Muscle of back (tissue), 13 donors: ENCODE measurements at places on chromosomes 2 and 18. TPM values are rescaled to one million over a fixed set of nuclear protein-coding genes. Genes with fewer than 3 reads are reported as not detected.

GRCh38 chr2:57617318-57617717 is 429.3 kb upstream of the VRK2 start:
- DNase-seq, result no peak

The MRO gene
- 0.79 TPM for polyA plus RNA-seq

The GCA gene
- 13.0 TPM for polyA plus RNA-seq

The PTGR3 gene
- polyA plus RNA-seq, result 29.3 TPM

DNA sequence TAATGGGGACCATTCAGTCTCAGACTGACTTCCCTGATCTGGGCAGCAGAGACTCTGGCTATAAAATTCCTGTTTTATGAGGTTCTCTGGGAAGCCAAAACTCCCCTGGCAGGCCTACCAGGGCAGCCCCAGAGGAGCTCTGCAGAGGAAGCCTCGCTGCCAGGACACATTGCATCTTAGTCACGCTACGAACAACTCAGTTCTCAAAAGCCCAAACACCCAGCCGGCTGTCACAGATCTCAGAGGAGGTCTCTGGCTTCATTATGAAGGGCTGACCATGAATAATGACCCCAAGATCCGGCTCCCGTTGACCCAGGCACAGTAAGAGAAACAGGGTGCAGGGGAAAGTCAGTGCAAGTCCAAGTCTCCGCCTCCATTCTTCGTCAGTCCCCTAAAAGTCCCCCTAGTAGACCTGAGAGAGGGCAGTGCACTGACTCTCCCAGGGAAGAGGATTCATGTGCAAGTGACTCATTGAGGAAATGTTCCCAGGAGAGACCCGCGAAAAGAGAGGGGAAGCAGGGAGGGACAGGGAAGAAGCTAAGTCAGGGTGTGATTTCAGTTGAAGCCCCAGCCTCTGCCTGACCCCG is 212.3 kb downstream of the CYP26B1 start:
- no peak for DNase-seq

GRCh38 chr18:52536039-52536438 is 196.0 kb downstream of the DCC start:
- DNase-seq, result no peak

DNA sequence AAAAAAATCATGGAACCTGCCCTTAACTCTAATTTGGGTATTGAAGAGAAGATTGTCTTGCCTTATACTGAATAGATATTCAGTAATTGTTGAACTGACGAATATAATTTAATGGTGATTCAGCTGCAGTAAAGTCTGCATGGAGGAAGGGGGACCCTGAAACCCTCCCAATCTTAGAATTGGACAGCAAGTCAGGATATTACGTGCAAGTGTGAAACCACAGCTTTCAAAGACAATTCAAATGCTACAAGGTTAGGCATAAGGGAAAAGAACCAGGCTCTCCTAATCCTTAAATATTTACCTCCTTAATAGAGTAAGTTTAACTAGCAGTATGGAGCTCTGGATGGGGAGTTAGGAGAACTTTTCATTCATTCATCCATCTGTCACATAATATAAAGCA is 226.9 kb upstream of the TNP1 start:
- DNase-seq, result no peak

DNA sequence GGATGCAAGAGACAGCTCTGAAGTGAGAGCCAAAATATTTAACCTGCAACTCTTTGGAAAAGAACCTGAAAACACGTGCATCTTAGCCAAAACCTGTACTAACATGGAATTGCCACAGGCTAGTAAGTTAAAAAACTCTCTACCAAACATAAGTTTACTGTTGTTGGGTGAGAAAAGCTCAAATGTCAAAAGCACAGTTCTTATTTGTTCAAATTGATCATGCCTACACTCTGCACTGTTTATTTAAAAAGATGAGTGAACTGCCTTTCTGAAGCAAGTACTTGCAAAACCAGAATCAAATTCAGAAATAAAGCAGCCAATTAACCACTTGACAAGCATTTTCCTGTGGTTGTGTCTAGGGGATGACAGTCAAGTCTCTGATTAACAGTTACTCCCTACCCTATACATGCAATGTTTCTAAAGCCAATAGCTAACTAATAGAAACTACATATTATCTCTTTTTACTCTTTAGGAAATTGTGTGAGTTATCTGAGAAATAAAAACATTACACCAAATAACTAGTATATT is 5.6 kb downstream of the IKZF2 start:
- DNase-seq, result no peak

GRCh38 chr2:230927711-230928341 is 2.8 kb upstream of the GPR55 start:
- no peak for DNase-seq

DNA sequence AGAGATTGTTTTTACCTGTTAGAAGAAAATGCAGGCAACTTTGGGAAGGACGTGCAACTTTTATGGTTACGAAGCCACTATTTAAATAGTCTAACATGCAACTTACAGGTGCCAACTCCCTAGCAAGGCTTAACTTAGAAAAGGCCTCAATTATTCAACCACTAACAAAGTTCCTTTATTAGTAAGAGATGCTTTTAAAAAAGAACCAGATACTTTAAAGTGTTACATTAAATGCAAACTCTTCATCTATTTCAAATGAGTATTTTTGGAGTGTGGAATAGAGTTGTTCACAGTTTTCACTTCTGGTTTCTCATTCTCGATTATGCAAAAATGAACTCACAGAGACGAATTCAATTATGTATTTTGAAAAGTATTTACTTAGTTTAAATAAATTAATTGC is 51.7 kb downstream of the PELI1 start:
- DNase-seq, result no peak

The SLC16A14 gene
- 2.1 TPM for polyA plus RNA-seq

GRCh38 chr2:20164061-20164733 is 60.7 kb downstream of the SDC1 start:
- no peak for DNase-seq

DNA sequence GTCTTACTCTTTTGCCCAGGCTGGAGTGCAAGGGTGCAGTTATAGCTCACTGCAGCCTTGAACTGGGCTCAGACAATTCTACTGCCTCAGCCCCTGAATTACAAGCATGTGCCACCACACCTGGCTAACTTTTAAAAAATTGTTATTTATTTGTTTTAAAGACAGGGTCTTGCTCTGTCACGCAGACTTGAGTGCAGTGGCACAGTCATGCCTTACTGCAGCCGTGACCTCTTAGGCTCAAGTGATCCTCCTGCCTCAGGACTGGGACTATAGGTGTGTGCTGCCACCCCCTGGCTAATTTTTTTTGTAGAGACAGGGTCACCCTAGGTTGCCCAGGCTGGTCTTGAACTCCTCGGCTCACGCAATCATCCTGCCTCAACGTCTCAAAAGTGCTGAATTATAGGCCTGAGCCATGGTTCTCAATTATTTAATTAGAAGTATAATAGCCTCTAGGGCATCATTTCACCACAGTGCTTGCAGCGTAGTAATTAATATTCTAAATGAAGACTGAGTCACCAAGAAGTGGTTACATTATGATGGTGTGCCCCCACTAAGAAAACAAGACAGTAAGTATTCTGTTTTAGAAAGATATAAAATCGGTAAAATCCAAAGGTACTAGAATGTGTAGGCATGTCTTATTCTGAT is 69.6 kb downstream of the EML4 start:
- DNase-seq, result no peak

DNA sequence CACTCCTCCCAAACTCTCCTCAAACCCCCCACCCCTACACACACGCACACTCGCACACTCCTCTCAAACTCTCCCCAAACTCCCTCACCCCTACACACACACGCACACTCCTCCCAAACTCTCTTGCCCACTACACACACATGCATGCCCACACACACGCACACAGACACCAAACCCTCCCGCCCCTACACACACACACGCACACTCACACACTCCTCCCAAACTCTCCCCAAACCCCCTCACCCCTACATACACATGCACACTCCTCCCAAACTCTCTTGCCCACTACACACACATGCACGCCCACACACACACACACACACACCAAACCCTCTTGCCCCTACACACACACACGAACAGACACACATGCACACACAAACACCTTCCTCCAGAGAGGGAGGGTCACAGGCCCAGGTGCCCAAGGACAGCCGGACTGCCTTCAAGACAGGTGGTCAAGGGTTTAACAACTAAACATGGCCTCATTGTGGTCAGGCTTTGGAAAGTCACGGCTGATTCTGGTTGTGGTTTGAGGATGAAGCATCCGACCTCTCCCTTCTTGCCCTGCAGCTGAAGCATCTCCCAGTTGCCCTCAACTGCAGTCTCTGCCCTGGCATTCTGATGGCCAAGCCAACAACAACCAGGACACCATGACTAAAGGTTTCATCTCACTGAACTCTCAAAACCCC is 72.3 kb upstream of the SNTG2 start:
- DNase-seq, result no peak

- no peak for DNase-seq
Observed at GRCh38 chr2:147863835-147864234, 19.0 kb downstream of the ACVR2A start.

DNA sequence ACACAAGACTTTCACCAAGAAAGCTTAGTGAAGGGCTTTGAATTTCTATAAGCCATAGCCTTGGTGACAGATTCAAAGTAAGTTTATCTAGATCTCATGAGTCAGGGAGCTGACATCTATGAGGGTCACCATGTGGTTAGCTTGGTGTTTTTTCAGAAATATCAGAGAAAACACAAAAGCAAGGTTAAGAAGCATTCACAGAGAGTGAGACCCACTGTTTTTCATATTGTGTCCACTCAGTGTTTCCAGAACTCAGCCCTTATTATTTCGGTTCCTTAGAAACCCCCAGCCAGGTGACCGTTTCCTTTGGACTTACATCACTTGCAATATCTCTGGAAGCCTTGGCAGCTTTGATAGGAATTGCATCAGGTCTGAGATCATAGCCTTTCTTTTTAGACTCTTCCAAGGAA is 76.6 kb downstream of the NEB start:
- DNase-seq, result peak; percentile 39

DNA sequence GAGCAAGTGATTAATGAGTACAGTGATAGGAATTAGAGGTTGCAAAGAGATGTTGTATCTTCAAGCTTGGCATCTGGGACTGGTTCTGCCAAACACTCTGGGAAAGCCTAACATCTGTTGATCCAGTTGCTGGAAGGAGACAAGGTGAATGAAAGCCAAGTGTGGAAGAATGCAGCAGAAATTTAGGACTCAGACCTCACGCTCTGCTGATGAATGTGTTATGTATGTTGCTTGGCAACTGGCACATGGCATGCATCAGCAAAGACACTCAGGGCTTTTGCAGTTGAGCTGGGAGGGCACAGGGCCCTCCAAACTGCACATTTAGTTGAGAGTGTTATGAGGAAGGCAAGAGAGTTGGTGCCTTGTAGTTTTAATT is 105.5 kb downstream of the COLEC12 start:
- peak; percentile 92 for DNase-seq

DNA sequence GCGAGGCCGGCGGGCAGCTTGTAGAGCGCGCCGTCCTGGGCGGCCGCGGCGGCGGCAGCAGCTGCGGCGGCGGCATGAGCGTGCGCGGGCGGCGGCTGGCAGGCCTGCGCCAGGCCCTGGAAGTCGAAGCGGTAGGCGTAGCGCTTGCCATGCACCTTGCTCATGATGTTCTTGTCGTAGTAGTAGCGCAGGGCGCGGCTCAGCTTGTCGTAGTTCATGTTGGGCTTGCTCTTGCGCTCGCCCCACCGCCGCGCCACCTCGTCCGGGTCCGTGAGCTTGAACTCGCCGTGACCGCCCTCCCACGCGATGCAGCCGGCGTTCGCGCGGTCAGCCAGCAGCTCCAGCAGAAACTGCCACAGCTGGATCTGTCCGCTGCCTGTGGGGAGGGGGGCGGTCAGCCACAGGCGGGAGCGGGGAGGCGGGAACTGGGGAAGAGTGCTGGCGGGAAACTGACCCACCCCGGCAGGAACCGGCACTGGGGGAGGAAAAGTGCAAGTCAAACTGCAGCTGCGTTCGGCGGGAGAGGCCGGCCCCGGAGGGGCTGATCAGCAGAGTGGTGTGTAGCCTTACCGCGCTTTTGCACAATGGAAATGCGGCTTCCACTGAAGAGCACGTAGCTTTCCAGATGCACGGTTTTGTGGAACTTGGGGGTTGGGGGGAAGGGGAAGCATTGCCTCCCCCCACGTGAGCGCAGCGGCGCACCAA is 3.0 kb downstream of the FEV start:
- no peak for DNase-seq

GRCh38 chr2:238930216-238930615 is 82.3 kb downstream of the TWIST2 start:
- DNase-seq, result no peak

The TEKT4 gene
- polyA plus RNA-seq, result not detected

DNA sequence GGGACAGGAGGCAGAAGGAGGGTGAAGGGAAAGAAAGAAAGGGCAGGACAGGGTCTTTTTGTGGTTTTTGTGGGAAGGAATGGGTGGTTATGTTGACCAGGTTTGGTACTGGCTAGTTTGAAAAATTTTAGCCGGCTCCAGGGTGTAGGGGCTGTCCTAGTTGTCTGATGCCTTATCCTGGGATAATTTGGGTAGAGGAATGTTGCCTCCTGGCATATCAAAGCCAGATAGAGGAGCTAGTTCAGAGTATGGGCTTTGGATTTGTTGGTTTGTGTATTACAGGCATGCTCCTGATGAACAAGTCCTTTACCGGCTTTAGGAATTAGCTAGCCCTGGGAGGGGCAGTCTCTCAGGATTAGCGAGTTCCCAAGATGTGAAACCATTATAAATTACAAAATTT is 101.1 kb upstream of the LHCGR start:
- no peak for DNase-seq

GRCh38 chr2:105361102-105361889 is 24.0 kb downstream of the C2orf49 start:
- DNase-seq, result no peak

GRCh38 chr2:105399207-105399861 is 483 bp upstream of the FHL2 start:
- no peak for DNase-seq

The MALL gene
- polyA plus RNA-seq, result 10.2 TPM

The VWA3B gene
- polyA plus RNA-seq, result 0.30 TPM

The G6PC2 gene
- not detected for polyA plus RNA-seq

DNA sequence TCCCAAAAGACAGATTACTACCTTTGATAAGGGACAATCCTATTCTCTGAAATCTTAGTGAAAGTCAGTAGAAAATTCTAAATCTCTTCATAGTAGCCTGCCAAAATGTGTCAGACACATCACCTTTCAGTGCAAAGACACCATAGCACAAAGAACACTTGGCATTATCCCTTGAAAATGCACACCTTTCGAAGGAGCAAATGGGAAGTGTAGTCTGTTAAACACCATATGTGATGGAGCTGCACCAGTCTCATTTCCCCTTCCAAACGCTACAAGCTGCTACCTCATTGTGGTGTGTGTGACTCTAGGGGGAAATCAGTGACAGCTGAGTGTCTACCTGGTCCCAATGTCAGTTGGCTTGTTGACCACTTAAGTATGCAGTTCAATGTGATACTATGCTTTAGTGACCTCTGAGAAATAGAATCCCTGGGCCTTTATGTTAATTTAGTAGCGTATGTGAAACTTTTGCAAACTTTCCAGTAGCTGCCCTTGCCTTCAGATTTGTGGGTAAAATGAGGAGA is 551.7 kb downstream of the ARHGAP15 start:
- DNase-seq, result no peak

GRCh38 chr18:70028734-70029133 is 81.1 kb upstream of the CD226 start:
- DNase-seq, result no peak

The NPPC gene
- 1.9 TPM for polyA plus RNA-seq

The MTIF2 gene
- 23.3 TPM for polyA plus RNA-seq

The OBSL1 gene
- polyA plus RNA-seq, result 139 TPM

The ICA1L gene
- 15.2 TPM for polyA plus RNA-seq
